ENCODE measurements at places on chromosomes 6 and 20. TPM values are rescaled to one million over a fixed set of nuclear protein-coding genes. Genes with fewer than 3 reads are reported as not detected.

SLC22A23 gene
- 0.15 TPM for total RNA-seq

FYN gene
- total RNA-seq: 521 TPM

BPHL gene
- total RNA-seq: 12.3 TPM

STAU1 gene
- 76.4 TPM for total RNA-seq

FAM162B gene
- total RNA-seq: not detected

GNMT gene
- 0.59 TPM for total RNA-seq

PI16 gene
- total RNA-seq: 0.23 TPM

BPI gene
- not detected for total RNA-seq

FAM83B gene
- not detected for total RNA-seq

KCNQ2 gene
- not detected for total RNA-seq

TAP1 gene
- 296 TPM for total RNA-seq

DZANK1 gene
- 2.1 TPM for total RNA-seq

HMGN3 gene
- total RNA-seq: 45.7 TPM

ANKRD66 gene
- not detected for total RNA-seq

PPT2 gene
- total RNA-seq: 25.2 TPM

PRRC2A gene
- total RNA-seq: 257 TPM

PAK5 gene
- total RNA-seq: not detected

WRNIP1 gene
- 57.8 TPM for total RNA-seq

RNF39 gene
- not detected for total RNA-seq

DEFB125 gene
- not detected for total RNA-seq

TOX2 gene
- total RNA-seq: 0.63 TPM

DEFB114 gene
- total RNA-seq: not detected

CBLN4 gene
- total RNA-seq: not detected

TLDC2 gene
- total RNA-seq: not detected

NRN1 gene
- 0.61 TPM for total RNA-seq

SUMO4 gene
- 3.0 TPM for total RNA-seq

DYNLT2 gene
- 2.1 TPM for total RNA-seq

LGSN gene
- not detected for total RNA-seq

RGS19 gene
- total RNA-seq: 37.8 TPM

DNMT3B gene
- 1.5 TPM for total RNA-seq

C4A gene
- total RNA-seq: 3.0 TPM

SLC35D3 gene
- total RNA-seq: not detected

SASH1 gene
- total RNA-seq: 1.0 TPM

FAM209A gene
- total RNA-seq: 0.59 TPM

SLC22A3 gene
- total RNA-seq: not detected

CRISP2 gene
- total RNA-seq: not detected

TRIM10 gene
- total RNA-seq: not detected

MTRF1L gene
- 21.2 TPM for total RNA-seq

RSPO3 gene
- not detected for total RNA-seq

AIF1 gene
- 62.0 TPM for total RNA-seq

ZFAND3 gene
- total RNA-seq: 29.3 TPM

PABPC1L gene
- 78.9 TPM for total RNA-seq

GSTA2 gene
- total RNA-seq: not detected

ZNF391 gene
- total RNA-seq: 3.8 TPM

ADISSP gene
- total RNA-seq: 72.4 TPM

KIZ gene
- 10.1 TPM for total RNA-seq

KHDC1L gene
- total RNA-seq: not detected
